ENCODE measurements at places on chromosomes 16 and 17.
A peak's percentile ranks its signal among the peaks of the same experiment; 100 is the strongest.

- DNase-seq, result no peak
Observed at GRCh38 chr17:15194859-15195277, 70.3 kb downstream of the PMP22 start.

DNA sequence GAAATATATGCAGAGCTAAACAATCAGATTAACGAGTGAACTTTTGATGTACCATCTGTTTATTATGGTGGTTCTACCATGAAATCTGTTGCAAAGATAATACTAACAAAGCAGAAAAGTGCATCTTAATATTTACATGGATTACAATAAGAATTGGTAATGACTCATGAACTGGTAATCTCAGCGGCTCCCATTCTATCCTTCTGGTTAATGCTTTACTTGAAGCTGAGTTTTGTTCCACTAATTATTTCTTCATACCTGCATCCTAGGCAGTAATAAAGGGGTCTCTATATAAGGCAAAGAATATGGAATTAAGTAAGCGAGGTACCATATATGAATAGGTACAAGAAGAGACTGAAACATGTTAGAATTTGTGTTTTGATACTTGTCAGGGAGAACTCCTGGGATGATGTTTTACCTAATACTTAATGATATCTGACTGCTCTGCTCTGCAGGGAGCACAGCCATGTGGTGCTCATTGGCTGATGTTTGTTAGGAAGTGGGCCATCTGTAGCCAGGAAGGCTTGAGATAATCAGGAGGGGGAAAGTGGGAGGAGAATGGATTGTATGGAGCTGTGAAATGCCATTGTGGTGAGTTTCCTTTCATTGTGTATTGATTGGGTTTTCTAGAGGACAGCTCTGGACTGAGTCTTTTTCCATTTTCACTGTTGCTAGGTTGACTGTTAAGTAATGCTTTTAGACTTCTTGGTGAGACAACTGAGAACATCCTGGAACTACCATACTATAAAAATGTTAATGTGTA lies 52.6 kb downstream of the MAP2K6 start:
- DNase-seq, result no peak

DNA sequence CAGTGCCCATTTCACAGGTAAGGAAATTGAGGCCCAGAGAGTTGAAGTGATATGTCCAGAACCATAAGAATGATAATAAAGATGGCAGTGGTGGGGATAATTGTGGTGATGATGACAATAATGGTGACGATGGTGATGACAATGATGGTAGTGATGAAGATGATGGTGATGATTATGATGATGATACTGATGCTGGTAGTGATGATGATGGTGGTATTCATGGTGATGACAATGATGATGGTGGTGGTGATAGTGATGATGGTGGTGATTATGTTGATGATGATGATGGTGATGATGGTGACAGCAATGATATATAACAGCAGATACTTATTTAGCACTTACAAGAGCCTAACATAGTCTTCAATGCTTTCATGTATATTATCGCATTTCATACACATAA lies 18.1 kb upstream of the TMEM132E start:
- DNase-seq, result no peak

DNA sequence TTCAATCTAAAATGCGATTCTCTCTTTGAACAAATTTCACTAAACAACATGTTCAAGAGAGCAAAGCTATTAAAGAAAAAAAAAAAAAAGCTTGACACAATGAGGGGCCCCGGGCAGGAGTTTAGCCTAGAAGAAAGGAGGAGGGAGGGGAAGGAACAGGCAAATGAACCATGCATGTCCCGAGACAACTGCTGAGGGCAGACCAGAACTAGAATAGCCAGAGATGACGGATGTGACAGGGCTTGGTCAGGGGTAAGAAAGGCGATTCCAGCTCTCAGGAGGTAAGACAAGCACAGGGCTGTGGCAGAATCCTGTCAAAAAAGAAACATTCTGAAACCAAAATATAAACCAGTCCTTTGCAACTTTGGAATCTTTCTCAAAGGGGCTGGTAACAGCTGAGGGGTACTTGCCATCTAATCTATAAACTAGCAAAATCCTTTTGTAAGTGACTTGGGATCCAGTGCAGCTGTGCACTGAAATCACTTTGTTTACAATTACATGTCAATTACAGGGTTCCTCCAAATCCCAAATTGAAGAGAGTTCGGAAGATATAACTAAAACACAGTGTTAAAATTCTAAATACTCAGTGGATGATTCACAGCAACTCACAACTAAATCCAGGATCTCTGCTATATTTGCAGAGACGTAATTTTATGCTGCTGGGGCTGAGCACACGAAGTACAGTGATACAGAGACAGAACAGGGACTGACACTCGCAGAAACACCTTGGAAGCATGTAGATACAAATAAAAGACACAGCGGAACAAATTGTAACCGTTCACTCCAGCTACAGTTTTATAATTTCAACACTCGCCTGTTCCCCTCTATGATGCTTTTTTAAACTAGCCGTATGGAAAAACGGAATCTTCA lies 567.4 kb upstream of the ZFHX3 start:
- DNase-seq, result no peak

- DNase-seq, result peak; percentile 35
Observed at GRCh38 chr16:1188432-1189189, 35.7 kb downstream of the CACNA1H start.

- no peak for DNase-seq
Observed at GRCh38 chr17:56985371-56986162, 7.6 kb downstream of the SCPEP1 start.

DNA sequence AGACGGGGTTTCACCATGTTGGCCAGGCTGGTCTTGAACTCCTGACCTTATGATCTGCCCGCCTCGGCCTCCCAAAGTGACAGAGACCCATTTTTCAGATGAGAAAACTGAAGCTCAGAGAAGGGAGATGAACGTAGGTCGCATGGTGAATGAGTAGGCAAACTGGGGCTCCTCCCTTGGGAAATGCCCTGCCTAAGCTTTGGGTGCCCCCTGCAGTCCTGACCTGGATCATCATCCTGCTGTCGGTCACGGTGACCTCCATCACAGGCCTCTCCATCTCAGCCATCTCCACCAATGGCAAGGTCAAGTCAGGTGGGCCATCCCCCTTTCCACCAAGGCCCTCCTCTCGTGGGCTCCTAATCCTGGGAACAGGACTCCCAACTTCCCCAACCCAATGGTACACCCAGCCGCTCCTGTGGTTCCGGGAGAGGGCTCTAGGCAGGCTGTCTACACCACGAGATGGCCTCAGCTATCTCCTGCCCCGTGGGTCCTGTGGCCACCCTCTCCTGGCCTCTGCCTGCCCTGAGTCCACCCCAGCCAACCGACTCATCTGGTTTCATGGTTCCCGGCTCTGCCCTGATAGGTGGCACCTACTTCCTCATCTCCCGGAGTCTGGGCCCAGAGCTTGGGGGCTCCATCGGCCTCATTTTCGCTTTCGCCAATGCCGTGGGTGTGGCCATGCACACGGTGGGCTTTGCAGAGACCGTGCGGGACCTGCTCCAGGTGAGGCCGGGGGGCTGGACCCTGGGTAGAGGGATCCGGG lies 4.7 kb downstream of the SLC12A3 start:
- peak; percentile 57 for DNase-seq

DNA sequence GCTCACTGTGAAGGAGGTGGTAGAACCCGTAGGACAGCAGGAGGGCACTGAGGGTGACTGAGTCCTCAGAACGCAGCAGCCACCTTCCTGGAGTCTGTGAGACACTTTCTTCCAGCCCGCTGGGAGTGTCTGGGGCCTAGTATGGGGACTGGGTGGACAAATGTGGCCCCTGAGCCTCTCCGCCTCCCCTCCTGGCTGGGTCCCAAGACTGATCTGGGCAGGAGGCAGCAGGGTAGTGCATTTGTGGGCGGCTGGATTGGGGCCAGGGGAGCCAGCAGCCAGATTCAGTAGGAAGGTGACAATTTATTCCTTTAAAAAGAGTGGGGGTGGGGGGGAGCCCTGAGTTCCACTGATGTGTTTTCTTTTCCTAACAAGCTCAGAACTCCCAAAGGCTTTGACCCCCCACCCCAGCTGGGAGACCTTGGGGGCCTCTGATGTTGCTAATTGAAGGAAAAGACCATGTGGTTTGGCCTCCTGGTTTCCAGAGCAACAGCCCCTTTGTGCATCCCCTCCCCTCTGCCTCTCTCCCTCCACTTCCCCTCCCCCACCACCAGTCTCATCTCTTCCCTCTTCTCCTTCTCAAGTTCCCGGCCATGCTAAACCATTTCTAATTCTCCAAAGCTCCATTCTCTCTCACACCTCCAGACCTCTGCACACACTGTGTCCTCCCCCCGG lies 4.4 kb downstream of the CLEC19A start:
- no peak for DNase-seq

DNA sequence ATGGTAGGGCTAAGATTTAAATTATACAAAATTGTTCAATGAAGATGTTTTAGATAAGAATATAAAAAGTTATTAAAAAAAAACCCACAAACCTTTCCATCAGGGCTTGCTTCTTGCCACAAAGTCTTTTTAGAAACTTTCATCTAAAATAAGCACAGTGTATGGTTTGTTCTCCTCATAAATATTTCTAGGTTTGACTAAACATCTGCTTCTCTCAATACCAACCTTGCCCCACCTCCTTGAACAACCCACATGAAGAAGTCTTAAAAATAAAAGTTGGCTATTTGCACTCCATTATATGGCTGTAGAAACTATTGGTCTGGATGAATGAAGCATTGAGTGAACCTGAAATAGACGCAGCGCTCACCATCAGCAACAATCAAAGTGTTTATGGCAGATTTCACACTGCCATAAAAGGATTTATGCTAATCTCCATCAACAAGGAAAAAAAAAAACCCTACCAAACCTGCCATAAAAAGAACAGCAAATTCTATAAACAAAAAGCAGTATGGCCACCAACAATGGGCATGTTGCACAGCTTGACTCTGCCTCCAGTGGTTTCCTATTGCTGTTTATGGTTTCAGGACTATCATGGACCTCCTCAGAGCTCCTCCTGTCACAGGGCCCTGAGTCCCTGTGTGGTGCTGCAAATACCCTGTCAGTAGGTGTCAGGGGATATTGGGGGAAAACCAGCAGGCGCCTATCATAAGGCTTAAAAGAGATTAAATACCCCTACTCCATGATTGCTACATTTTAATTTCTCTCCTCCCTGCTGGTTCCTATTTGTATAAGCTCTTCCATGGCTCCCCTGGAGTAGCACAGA lies 37.6 kb downstream of the SNX11 start:
- no peak for DNase-seq

All from CD4-positive, alpha-beta T cell treated with Interleukin-1 beta for 1 hour (primary cell).